Immature natural killer cell (primary cell): ENCODE measurements at places on chromosomes 6 and 20. TPM values are rescaled to one million over a fixed set of nuclear protein-coding genes. Genes with fewer than 3 reads are reported as not detected.

The LPA gene
- not detected for polyA plus RNA-seq

The PACSIN1 gene
- polyA plus RNA-seq: 3.3 TPM

The IPCEF1 gene
- polyA plus RNA-seq: 54.3 TPM

The ADGRF5 gene
- not detected for polyA plus RNA-seq

The CDH4 gene
- polyA plus RNA-seq: not detected

The CST5 gene
- not detected for polyA plus RNA-seq

The RHAG gene
- polyA plus RNA-seq: not detected

The C20orf141 gene
- polyA plus RNA-seq: not detected

The HLA-DQB1 gene
- polyA plus RNA-seq: 105 TPM

The ZSCAN12 gene
- polyA plus RNA-seq: 1.9 TPM

The AFDN gene
- 0.27 TPM for polyA plus RNA-seq

The PLCB4 gene
- not detected for polyA plus RNA-seq

The COL10A1 gene
- polyA plus RNA-seq: not detected
